ENCODE measurements at places on chromosomes 13 and 19. TPM values are rescaled to one million over a fixed set of nuclear protein-coding genes. Genes with fewer than 3 reads are reported as not detected.

DNA sequence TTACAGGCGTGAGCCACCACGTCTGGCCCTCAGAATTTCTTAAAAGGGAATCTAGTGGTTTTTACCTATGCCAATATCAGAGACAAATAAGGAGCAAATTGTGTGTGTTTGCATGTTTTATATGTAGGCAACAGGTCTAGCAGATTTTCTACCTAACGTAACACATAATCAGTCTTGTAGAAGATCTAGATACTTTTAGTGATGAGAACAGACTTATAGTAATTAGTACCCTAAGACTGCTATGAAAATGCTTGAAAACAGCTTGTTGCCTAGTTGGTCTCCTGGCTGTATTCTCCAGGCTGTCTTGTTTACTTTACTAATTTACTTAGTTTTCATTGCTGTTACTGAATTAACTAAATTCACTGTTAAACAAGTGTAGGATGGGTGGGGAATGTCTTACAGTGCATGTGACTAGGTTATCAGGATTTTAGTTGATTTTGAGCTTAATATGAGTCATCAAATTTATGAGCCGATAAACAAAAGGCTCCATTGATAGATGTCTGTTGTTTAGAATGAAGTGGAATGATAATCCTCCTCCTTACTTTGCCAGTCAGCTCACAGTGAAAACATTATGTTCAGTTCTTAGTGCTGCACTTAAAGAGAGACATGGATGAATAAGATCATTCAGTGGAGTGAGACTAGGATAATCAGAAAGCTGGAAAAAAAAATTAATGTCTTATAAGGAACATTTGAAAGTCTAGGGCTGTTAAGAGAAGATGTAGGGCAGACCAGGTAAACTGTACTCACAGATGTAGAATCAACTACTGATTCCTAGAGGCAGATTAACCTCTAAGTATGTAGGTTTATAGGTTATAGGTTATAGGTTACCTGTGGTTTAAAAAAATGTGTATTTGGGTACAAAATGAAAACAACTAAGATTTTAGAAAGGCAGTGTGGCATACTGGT is 22.4 kb downstream of the GTF2F2 start:
- DNase-seq: no peak

- DNase-seq: no peak
Observed at GRCh38 chr13:95800436-95800835, 123.5 kb downstream of the DNAJC3 start.

The FFAR1 gene
- not detected for total RNA-seq

DNA sequence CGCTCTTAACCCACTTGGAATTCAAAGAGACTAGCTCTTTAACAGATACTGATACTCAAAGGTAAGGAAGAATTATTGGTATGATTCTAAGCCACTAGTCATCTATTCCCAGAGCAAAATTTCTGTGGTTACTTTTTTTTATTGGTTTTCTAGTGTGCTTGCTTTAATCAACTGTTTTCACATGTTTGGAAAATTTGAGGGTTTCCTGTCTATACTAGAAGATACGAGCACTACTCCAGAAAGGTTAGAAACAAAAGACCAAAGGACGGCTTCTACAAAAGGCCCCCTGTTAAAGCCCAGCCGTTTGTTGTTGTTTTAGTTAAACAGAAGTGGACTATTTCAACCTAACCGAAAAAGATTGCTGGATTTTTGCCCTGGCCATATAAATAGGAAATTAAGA is 18.5 kb upstream of the LPAR6 start:
- no peak for DNase-seq

The TUBB4A gene
- 6.1 TPM for total RNA-seq

The CAPN12 gene
- total RNA-seq: 3.0 TPM

The MBD3L3 gene
- not detected for total RNA-seq

The ATP4B gene
- not detected for total RNA-seq

The CYP2S1 gene
- total RNA-seq: 1.4 TPM

GRCh38 chr13:41231025-41231677 is 32.2 kb downstream of the MTRF1 start:
- DNase-seq: no peak

- DNase-seq: no peak
Observed at GRCh38 chr13:112495465-112495864, 92.5 kb downstream of the TUBGCP3 start.

DNA sequence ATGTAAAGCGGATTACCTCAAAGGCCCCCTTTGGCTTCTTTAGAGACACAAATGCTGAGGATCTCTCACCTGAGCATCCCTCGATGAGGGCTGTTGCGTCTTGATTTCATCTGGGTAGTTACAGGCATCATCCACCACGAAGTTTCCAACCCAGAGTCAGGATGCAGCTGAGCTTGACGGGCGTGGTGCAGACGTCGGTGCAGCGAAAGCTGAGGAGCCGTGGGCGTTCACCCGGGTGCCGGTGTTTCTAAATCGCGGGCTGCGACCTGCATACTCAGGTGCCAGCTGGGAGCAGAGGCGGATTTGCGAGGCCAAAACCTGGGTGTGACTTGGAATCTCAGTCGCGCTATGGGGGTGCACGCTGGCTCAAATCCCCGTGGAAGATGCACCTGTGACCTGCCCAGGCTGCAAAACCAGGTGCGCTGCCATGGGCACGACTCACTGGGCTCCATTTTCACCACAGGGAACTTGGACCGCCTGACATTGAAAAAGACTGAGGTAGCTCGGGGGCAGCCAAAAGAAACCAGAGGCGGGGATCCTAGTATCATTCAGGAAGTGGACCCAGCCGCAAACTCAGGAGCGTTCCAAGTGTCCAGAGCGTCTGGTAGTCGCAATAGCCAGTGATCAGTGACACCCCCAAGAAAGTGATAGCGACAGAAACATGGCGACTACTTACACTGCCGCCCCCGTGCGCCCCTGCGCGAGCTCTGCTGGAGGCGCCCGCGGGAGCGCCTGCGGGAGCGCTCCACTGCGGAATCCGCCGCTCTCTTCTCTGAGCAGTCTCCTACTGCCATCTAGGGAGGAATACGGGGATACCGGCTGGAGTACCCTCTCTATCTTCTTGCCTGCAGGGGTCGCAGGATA is 36.4 kb upstream of the IGFL4 start:
- DNase-seq: peak; percentile 73

The ITGBL1 gene
- 1.8 TPM for total RNA-seq

DNA sequence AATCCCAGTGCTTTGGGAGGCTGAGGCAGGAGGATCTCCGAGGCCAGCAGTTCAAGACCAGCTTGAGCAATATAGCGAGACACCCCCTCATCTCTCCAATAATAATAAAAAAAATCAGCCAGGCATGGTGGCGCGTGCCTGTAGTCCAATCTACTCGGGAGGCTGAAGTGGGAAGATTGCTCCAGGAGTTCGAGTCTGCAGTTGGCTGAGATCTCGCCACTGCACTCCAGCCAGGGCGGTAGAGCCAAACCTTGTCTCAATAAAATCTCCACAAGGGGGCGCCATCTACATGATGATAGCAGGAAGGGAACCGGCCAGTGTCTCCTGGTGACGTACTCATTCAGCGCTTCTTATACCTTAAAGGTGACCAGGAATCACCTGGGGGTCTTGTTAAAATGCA is 13.6 kb upstream of the C5AR1 start:
- peak; percentile 79 for DNase-seq

The TMEM145 gene
- total RNA-seq: 0.71 TPM

- no peak for DNase-seq
Observed at GRCh38 chr19:18718015-18718526, 34.6 kb downstream of the CRTC1 start.

GRCh38 chr13:82766732-82767321 is 1115.4 kb downstream of the SLITRK1 start:
- DNase-seq: no peak

DNA sequence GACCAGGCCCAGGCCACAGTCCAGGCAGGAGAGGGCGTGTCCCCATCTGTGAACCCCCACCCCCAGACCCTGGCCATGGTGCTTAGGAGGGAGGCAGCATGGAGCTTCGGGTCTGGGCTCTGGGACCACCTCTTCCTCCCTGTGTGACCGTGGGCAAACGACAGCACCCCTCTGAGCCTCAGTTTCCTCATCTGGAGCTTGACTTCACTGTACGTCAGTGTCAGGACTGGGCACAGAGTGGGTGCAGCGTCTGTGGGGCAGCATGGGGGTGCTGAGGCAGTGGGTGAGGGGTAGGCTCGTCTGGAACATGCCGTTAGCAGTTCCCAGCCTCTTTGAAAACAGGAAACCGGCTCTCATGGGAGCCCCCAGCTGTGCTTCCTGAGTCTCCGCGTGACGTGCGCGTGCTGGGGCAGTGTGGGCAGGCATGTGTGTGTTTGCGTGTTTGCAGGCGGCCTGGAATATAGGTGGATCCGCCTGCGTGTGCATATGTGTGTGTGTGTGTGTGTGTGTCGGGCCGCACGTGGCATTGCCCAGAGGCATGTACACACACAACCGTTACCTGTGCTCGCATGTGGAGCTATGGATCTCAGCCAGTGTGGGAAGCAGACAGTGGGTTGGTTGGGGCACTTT is 15.8 kb downstream of the ARRDC2 start:
- DNase-seq: peak; percentile 93

DNA sequence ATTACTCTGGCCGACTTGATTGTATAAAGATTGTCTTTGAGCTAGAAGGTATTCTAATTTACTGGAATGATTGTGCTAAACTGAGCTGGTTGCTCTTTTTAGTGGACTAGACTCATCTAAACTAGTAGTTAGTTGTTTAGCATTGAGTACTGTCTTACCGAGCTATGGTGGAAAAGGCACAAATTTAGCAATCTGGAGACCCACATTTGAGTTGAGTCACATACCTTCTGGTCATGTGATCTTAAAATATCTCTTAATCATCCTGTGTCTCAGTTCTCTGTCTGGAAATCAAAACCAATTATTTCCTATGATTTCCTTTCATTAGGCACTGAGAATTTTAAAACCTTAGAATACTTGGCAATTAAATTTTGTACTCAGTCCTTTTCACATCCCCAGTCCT is 349.5 kb downstream of the IRS2 start:
- no peak for DNase-seq

The ACTL9 gene
- total RNA-seq: not detected

The ZNF565 gene
- 7.5 TPM for total RNA-seq

DNA sequence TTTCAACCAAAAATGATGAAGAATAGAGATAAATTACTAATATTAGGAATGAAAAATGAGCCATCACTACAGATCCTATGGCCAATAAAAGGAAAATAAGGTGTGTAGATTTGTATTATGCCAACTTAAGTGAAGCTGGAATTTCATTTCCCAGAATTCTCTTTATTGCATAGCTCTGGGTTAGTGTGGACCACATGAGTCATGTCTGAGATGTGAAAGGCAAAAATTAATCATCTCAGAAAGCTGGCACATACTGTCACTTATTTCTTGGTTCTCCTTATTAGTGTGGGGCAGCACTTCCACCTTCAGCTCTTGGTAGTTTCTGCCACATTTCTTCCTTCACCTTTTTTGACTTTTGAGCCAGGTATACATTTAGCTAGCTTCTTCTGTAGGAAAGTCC is 82.6 kb downstream of the KATNAL1 start:
- DNase-seq: no peak

DNA sequence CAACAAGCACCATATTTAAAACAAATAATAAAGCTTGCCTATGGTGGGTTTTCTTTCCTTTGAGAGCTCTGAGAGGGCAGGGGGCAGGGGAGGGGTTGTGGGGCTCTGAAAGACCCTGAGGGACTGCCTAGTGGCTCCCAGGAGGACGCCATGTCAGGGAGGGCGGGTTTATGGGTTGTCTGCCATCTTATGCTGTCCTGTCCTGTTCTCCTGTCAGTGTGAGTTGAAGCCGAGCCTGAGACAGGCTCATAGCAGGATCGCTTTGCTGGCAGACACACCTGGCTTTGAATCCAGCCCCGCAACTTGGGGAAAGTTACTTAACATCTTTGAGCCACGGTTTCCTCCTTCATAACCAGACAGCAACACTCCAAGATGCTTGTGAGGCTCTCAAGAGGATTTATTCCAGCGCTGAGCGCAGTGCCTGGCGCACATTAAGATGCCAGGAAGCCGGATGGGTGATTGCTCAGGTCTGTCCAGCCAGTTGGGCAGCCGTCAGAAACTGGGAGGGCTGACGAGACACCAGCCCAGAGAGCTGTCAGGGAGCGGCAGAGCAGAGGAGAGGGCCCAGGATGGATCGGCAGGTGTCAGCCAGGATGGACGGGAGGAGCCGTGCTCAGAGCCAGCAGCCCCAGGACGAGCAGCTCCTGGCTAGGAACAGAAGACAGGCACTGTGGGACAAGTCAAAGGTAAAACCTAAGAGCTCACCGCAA is 36.8 kb upstream of the C1QTNF9 start:
- DNase-seq: no peak

- DNase-seq: no peak
Observed at GRCh38 chr13:99724633-99725517, 223.6 kb downstream of the TM9SF2 start.

The OR10H1 gene
- total RNA-seq: not detected

The ONECUT3 gene
- not detected for total RNA-seq

GRCh38 chr19:28487999-28488398 is 725.0 kb downstream of the UQCRFS1 start:
- DNase-seq: no peak

DNA sequence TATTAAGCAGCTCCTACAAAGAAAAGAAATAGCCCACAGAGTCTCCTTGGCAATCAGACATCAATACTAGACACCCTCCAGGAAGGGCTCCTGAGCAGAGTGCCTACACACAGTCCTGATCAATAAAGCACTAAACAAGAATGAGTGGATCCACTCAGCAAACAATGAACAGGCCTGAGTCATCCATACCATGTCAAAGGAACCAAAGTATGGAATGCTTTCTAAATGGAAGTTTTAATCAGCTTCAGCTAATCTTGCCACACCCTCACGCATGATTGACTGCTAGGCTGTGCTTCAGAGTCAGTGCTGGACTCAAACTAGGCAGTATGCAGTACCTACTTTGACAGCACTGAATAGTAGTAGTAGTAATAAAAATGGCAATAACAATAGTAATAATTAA is 392.7 kb upstream of the HTR2A start:
- no peak for DNase-seq

The SGCG gene
- total RNA-seq: 1.1 TPM

The VAV1 gene
- 4.5 TPM for total RNA-seq

The PRDX2 gene
- 273 TPM for total RNA-seq

The C2CD4C gene
- 0.81 TPM for total RNA-seq

DNA sequence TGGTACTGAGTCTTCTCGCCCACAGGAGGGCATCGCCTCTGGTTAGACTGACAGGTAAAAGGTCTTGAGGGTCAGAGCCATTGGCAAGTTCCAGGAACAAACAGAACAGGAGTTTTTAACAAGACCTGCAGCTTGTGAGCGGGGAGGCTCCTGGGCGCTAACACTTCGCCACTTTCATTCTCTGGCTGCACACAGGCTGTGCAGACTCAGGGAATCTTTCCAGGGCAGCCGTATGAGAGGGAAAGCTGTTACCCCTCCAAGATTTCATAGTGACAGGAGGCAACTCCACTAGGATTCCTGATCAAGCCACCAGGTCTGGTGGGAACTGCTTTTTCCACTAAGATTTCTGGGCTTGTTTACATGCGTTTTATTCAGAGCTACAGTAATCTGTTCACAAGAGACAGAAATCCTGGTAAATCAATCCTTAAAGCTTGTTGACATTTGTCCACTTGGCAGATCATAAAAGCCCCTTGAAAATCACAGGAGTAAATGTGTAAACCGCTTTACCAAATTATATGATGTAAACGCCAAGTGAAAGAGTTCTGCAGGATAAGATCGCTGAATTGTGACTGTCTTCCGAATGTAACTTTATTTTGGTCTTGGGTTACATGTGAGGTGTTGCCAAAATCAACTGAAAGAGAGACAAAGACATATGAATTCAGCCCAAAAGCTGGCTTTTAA is 190.6 kb downstream of the MZT1 start:
- no peak for DNase-seq

- DNase-seq: no peak
Observed at GRCh38 chr13:20441056-20441455, 84.6 kb downstream of the CRYL1 start.

The TLE2 gene
- 65.2 TPM for total RNA-seq
